ENCODE measurements at places on chromosomes 2 and 18. TPM values are rescaled to one million over a fixed set of nuclear protein-coding genes. Genes with fewer than 3 reads are reported as not detected.

TAF1B gene
- 43.2 TPM for total RNA-seq

ASPRV1 gene
- total RNA-seq = 2.0 TPM

ASAP2 gene
- total RNA-seq = 32.2 TPM

SLC16A14 gene
- 62.0 TPM for total RNA-seq

NEUROD1 gene
- 4.9 TPM for total RNA-seq

LAMA3 gene
- total RNA-seq = 1.2 TPM

AKAIN1 gene
- 4.5 TPM for total RNA-seq

GRCh38 chr2:18763338-18763737 lies 174.0 kb upstream of the NT5C1B start:
- no peak for DNase-seq

DNA sequence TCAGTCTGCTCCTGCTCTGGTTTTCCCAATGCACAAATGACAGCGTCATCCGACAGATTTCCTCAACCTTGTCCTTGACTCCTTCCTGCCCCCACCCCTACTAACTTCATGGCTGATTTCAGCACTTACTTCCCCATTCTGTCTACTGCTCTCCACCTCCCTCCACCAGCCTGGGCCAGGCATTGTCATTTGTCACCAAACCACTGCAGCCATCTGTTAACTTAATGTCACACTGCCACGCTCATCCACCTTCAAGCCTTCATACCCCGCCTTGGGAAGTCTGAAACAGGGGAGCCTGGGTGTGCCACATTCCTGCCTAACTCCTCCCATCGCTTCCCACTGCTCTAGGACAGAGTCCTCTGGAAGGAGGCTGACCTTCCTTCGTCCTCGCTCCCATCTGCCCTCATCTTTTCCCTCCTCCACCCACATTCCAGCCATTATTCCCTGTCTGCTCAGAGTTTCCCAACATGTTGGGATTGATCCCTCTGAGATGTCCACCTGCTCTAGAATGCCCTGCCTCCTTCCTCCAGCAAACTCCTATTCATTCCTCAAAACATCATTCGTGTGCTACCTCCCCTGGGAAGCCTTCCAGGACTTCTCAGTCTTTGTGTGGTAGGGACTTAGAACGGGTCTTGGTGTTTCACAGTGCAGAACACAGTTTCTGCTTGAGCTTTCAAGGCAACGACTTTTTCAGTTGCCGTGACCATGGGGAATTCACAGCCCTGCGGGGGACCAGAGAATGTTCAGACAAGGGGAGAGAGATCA lies 42.2 kb upstream of the SMAD7 start:
- DNase-seq = no peak

- DNase-seq = no peak
These were observed 125.8 kb downstream of the MEIS1 start for GRCh38 chr2:66560683-66561082.

DNA sequence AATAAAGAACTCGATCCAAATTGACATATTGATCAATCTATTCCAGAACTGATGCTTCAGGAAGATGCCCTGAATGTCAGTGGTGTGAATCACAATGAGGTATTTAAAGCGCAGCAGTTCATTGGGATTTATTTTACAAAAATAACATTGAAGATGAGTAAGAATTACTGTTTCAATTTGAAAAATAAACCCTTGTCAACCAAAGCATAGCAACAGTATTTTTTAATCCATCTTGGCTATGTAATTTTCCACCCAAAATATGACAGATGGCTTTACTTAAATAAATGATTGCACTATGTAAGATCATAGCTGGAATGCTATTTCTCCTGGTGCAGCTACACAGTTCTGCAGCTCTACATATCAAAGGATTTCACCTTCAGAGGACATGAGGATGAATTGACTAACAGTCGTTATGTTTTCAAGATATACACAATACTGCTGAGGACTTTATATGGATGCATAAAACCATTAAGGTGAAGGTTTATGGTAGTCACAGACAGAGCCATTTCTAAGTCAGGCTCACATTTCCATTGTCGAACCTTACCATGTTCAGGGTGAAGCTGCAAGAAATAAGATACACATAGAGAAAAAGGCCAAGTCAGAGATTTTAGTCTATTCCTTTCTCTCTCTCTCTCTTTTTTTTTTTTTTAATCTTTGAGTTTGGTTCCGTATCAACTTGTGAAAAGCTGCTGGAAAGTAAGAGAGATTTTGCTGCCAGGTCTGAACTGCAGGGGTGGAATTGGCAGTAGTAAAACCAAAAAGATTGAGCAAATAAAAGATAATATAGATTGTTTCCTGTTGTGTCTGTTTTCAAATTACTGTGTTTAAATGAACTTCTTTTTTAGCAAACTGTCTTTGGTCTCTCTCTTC lies 398.0 kb upstream of the CDH20 start:
- DNase-seq = no peak

- no peak for DNase-seq
These were observed 307.2 kb upstream of the DLGAP1 start for GRCh38 chr18:4762330-4762729.

DNA sequence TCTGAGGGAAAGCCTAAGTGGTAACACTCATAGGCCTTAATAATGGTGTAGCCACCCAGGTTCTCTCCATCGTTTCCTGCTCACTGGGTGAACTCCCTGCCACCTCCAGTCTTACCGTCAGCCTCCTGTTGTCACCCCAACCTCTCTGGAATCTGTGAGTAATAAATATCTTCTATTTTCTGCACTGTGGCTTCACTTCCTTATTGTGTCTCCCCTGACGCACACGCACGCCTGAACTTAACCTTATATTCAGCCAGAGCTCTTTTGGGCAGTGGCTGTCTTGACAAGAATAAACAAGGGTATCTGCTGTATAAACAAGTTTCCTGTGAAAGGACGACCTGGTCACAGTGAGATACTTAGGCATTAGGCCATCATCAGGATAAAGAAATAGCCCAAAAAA lies 467.2 kb downstream of the SPAG16 start:
- DNase-seq = no peak

DNA sequence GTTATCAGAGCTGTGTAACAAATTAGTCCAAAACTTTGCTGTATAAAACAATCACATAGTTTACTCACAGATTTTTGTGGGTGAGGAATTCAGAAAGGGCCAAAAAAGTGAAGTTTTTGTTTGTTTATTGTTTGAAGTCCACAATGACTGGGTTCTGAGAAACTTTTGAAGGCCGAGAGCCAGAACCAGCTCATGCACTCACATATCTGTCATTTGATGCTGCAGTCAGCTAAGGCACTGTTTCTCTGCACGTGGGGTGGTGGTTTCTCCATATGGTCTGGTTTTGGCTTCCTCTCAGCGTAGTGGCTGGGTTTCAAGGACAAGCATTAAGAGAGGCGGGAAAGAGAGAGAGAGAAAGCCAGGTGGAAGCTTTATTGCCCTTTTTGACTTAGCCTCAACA lies 131.8 kb downstream of the TWIST2 start:
- DNase-seq = no peak

- DNase-seq = no peak
These were observed 402.3 kb downstream of the TGIF1 start for GRCh38 chr18:3852321-3852720.

GRCh38 chr2:164836907-164837306 lies 4.7 kb downstream of the COBLL1 start:
- no peak for DNase-seq

- DNase-seq = no peak
These were observed 311.8 kb downstream of the LNPK start for GRCh38 chr2:175690113-175690837.
